ENCODE measurements at places on chromosomes 4 and X.

DNA sequence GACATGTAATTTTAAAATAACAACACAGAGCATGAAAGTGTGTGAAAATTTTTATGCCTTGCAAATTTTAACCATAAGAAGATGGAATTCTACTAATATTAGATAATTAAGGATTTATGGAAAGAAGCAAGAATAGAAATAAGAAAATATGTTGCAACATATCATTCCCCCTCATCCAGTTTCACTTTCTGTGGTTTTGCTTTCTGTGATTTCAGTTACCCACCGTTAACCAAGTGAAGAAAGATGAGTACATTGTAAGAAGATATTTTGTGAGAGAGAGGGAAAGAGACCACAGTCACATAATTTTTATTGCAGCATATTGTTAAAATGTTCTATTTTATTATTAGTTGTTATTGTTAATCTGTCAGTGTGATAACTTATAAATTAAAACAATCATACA, 77.9 kb downstream of the ADAM29 start:
- DNase-seq = no peak

DNA sequence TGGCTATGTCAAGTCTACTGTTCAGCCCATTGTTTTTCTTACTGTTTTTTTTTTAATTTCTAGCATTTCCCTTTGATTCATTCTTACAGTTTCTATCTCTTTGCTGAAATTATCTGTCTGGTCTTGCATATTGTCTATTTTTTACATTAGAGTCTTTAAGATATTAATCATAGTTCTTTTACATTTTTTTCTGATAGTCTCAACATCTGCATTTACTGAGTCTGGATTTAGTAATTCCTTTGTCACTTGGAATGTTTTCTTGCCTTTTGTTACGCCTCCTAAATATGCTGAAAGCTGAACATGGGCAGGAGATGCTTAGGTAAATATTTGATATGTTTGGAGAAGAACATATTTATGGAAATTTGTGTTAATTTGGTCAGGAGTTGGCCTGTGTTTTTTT, 10.4 kb downstream of the JADE3 start:
- no peak for DNase-seq

DNA sequence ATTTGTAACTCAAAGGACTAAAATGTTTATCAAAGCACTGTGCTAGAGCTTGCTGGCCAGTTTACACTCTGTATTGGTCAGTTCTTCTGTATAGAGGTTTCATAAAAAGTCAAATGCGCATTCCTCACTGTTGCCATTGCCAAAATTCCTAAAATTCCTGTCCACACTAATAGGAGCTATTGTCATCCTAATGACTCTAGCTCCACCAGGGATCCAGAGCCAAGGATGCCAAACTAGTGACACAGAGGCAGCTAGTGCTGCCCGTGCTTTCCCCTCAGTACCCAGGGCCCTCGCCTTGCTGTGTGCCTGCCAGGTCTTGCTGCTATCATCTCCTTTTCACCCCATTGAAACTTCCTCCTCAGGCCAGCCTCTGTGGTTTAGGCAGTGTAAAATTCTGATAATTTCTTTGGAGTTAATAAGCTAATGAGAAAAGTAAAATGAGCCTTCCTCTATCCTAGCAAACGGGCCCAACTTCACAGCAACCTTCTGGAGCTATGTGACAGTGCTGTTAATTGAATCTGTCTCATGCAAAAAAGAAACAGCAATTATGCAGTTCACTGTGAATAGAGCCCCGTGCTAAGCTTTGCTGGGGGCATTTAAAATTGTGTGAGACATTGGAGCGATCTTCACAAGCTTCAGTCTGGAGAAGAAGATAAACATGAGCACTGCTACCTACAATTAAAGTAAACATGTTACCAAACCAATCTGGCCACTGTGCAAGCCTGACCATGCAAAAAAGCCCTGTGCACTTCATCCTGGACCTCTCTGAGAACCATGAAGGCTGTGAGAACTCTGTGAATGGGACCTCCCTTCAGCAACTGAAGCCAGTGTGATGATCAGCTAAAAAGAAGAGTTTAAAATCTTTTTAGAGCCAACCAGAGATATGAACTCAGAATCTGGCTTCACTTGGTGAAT, 43.1 kb upstream of the FGF2 start:
- no peak for DNase-seq

GRCh38 chrX:3526731-3527130, 180.3 kb upstream of the MXRA5 start:
- DNase-seq = no peak

- DNase-seq = no peak
Observed at GRCh38 chr4:35315419-35315818, 928.9 kb downstream of the ARAP2 start.

DNA sequence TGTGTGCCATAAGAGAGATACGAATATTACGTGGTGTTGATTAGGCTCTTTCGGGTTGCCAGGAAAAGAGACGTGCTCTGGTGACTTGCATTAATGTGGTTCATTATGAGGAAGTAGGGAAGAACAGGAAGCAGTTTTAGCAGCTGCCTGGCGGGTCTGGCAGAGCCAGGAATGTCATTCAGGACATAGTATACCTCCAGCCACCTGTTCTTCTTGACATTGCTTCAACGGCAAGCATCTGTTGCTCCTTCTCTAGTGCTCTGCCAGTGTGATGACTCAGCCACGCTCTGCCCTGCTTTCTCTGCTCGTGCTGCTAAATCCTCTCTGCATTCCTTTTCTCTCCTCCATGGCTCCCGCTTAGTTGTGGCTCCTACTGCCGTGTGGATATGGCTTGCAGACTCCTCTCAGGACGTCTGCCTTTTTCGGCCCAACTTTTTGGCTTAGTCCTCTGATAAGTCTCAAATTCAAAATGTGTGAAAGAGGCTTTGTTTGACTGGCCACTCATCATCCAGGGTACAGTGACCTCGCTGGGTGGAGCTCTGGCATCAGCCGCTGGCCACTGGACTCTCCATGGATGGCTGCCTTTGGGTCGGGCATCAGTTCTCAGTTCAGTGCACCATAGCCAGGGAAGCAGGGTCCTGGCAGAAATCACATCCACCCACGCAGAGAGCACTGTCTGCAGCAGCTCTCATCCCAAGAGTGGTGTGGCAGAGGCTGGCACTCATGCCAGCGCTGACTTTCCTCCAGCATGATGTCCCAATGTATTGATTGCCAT, 89.3 kb upstream of the KLF3 start:
- no peak for DNase-seq

- DNase-seq = no peak
Observed at GRCh38 chr4:121278811-121279368, 101.9 kb downstream of the QRFPR start.

GRCh38 chr4:183059797-183060196, 39.3 kb upstream of the WWC2 start:
- DNase-seq = no peak

DNA sequence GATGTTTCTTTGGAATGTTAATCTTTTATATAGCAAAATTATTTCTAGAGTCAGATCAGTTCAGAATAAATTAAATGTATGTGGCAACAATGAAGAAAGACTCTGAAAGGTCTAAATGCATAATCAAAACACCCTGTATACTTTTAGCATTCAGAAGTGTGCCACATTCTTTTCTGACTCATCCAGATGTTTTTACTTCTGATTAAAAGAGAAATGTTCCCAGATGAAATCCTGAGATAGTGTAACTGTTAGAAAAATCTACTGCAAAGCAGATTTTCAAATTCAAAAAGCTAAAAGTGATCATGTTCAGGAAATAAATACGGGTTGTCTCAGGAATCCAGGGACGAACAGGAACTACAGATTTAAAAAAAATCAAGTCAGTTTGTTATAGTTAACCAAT, 241.4 kb downstream of the GRIA3 start:
- DNase-seq = no peak

DNA sequence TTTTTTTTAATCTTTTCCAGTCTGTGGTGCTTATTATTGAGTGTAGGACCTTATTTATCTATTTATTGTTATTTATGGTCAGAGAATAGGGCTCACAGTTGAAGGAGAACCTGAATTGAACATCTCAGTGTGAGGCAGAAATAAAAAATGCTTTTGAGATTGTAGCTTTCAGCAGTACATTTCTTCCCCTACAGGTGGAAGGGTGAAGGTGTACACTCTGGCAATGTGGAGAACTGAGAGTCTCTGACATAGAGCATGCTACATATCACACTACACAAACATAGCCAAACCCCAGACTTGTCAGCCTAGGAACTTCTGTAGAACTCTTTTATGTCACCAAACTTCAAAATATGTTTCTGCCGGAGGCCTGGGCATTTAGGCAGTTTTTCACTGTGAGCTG, 140.2 kb downstream of the STIM2 start:
- DNase-seq = no peak

DNA sequence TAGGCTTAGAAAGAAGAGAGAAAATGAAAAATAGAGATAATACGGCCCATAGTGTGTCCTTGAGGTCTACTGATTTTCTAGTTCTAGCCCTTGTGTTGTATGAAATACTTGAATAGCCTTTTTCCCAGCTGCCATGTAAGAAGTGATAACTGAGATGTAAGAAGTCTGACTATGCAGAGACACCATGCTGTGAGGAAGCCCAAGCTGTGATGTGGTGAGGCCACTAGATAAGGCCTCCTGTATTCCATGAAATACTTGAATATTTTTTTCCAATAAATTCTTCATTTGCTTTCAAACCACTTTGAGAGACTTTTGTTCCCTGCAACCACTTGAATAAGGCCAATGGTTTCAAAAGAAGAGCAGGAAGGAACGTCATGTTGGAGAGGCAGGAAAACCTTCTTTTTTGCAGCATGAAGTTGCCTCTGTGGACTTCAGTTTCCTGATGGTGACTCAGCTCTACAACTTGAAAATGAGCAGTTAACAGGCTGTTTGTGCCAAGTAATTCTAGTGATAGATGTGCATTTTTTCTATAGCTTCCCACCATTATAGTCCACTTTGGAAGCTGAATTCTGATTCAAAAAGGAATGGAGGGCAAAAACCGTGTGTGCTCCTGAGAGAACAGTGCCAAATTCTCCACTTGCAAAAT, 25.5 kb upstream of the FAM9C start:
- DNase-seq = no peak

DNA sequence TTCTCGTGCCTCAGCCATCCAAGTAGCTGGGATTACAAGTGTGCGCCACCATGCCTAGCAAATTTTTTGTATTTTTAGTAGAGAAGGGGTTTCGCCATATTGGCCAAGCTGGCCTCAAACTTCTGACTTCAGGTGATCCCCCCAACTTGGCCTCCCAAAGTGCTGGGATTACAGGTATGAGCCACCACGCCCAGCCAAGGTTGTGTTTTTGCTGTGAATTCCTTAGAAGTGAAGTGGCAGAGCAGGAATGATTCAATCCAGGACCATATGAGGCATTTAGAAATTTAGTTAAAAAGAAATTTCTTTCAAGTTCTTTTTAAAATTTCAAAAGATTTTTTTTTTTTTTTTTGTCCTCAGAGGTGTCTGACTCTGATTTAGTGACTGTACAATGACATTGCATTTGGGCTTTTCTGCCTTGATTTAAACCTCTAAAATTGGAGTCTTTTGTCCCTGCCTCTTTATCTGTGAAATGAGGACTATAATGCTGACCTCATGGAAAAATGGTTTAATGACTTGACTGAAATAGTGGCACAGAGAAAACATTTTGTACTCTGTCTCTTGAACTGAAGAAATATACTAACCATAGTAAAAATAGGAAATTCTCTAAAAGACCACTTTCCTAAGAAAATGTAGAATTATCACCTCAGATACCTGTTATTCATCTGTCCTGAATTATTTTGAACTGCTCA, 59.9 kb downstream of the CXCL13 start:
- DNase-seq = no peak

DNA sequence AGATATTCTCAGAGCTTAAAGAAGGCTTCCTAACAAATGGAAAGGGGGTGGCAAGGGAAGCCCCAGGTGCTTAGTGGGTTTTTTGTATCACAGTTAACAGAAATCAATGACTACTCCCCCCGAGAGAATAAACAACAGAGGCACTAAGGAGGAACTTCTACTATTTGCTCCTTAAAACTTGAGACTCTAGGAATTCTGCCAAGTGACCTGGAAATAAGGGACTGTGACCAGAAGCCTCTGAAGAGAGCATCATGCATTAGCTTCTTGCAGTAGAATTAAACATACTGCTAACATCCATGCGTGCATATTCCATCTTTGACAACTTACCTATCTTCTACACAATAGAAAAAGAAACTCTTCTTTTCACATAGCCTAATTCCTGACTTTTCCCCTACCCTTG, 86.8 kb downstream of the CAMK2D start:
- DNase-seq = no peak

- DNase-seq = no peak
Observed at GRCh38 chr4:38015886-38016515, 55.8 kb downstream of the PTTG2 start.

- DNase-seq = no peak
Observed at GRCh38 chr4:150079081-150079581, 886 bp downstream of the DCLK2 start.

DNA sequence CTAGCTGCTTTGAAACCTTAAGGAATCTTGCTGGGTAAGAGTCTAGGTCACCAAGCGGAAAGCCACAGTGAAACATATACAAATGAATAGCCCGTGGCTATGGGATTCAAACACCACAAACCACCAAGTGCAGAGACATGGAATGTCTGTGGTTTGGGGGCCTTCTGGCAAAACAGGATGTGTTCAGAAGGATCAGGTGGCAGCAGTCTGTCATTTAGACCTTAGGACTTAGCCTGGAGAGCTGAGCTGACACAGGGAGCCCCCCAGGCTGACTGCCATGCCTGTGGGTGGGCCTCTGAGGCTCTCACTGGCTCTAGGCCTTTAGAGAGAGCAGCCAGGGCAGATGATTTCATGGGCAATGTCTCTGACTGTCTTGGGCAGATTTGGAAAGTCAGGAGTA, 225.6 kb downstream of the FBXW7 start:
- DNase-seq = peak; percentile 35

- DNase-seq = no peak
Observed at GRCh38 chrX:458631-459061, 71.9 kb upstream of the PPP2R3B start.

- DNase-seq = no peak
Observed at GRCh38 chr4:1196421-1197183, 24.2 kb upstream of the SPON2 start.

- no peak for DNase-seq
Observed at GRCh38 chr4:83129264-83129663, 14.7 kb upstream of the PLAC8 start.

- peak; percentile 65 for DNase-seq
Observed at GRCh38 chr4:153266988-153267387, 62.7 kb downstream of the TRIM2 start.

DNA sequence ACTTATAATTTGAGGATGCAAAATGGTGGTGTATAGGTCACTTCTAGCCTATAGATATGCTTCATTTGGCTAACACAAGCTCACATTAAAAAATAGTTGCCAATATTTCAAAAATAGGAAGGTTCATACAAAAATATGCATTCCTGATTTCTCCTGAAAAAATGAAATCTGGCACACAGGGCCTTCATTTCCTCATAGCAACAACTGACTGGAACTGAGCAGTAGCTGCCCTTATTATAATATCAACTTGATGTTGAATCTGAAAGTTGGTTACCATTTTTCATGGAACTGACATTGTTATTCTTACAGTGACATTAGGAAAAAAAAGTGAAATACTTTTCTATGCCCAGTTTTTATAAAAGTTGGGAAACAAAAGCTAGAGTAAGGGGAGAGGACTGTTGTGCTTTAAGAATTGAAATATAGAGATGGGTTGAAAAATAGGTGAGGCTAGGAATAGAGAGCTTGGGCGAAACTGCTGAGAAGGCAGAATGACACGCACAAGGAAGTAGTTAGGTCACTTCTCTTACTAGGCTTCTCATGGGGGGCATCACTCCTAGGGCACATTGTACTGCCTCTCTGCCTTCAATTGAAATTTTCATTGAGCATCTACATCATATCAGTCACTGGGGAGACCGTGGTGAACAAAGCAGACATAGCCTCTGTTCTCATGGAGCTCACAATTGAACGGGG, 43.1 kb upstream of the C1GALT1C1 start:
- DNase-seq = no peak
